T-cell (primary cell): ENCODE measurements at places on chromosomes 4 and X. TPM values are rescaled to one million over a fixed set of nuclear protein-coding genes. Genes with fewer than 3 reads are reported as not detected.

The MEPE gene
- total RNA-seq, result not detected

The METAP1 gene
- total RNA-seq, result 39.3 TPM

The TEX13A gene
- not detected for total RNA-seq

The AWAT2 gene
- not detected for total RNA-seq

The SGMS2 gene
- not detected for total RNA-seq

The RIPPLY1 gene
- not detected for total RNA-seq

The FAM149A gene
- total RNA-seq, result 1.1 TPM

GRCh38 chrX:129077424-129078170, 445.7 kb downstream of the SMARCA1 start:
- no peak for DNase-seq

DNA sequence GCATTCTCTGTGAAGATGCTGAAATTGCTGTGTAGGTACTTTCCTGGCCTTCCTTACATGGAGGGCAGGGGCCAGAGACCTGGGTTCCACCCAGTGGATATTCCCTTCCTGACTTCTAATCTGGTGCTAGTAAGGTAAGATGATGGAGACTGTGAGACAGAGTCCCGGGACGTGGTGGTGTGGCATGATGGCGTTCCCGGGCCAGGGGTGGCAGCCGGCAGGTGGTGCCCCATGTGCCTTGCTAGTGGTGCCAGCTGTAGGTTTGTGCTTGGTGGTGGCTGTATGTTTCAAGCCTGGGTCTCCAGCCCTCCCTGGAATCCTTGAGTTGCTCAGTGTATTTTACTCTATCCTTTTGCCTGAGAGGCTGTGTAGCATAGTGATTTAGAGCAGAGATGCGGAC, 10.9 kb downstream of the STOX2 start:
- DNase-seq, result no peak

DNA sequence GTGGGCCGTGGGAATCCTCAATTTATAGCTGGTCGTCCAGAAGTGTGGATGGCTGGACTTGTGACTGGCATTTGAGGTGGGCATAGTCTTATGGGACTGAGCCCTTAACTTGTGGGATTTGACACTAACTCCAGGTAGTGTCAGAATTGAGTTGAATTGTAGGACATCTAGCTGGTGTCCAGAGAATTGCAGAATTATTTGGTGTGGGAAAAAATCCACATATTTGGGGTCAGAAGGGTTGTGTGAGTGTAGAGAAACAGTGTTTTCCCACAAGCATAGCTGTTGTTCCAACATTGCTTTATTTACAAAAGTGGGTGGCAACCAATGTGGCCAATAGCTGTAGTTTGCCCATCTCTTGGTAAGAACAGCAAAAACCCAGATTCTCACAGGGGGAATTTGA, 91.3 kb downstream of the MOSPD2 start:
- DNase-seq, result no peak

DNA sequence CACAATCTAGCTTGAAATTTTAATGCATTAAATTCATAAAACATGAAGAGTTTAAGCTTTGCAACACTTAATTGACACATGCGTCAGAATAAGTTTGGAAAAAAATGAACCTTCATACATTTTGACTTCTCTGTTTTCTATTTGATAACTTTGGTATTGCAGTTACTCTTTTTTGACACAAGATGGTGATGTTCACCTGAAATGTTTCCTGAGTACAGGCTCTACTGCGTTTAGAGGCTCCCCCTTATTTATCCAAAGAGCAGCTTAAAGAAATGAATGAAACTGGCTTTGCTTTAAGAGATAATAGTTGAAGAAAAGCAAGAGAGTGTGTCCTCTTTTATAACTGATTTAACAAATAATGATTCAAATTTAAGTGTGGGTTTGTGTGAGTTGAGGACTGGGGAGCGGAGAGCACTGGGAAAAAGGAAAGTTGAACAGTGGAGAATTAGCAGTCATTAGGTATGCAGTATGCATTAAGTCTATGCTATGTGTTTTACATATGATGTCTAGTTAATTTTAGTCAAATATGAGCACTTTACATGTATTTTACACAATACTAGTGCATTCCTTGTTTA, 180.6 kb upstream of the NUDT6 start:
- DNase-seq, result no peak

- no peak for DNase-seq
These were observed 25.4 kb upstream of the RASL11B start for GRCh38 chr4:52836678-52837077.

GRCh38 chr4:4590546-4590945, 48.7 kb upstream of the STX18 start:
- DNase-seq, result no peak

- DNase-seq, result no peak
These were observed 74.6 kb downstream of the ACOX3 start for GRCh38 chr4:8365951-8366350.

DNA sequence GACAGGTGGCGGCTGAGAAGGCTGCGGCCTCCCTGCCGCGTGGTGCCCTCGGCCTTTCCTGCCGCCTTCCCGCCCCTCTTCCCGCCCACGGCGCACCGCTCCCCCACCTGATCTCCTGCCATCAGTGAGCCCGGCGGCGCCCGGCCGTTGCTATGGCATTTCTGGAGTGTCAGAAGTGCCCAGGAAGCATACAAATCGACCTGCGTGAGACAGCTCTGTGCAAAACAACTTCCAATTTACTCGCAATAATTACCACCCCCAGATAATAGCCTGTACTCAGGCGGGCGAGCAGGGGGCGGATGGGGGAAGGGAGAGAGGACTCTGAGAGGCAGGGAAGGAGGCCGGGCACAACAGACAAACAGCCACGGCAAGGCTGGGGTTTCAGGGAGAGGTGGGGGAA, 16.6 kb upstream of the ERCC6L start:
- DNase-seq, result no peak

DNA sequence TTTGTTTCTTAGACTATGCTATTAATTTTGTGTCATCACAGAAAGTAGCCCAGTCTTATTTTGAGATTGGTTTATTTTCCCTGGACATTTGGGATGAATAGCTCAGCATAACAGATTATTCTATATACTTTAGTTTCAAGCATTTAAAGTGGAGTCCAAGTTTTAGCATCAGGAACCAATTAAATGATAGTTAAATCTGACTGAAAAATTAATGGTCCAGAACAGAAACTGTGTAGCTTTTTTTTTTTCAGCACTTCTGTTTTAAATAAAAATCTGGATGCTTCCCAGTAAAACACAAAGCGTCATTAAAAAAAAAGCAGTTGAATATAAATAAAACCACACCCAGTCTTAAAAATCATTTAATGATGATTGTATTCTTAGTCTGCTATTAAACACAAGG, 59.4 kb upstream of the PITX2 start:
- DNase-seq, result no peak

- DNase-seq, result no peak
These were observed 120.4 kb upstream of the SLC34A2 start for GRCh38 chr4:25535278-25535677.

DNA sequence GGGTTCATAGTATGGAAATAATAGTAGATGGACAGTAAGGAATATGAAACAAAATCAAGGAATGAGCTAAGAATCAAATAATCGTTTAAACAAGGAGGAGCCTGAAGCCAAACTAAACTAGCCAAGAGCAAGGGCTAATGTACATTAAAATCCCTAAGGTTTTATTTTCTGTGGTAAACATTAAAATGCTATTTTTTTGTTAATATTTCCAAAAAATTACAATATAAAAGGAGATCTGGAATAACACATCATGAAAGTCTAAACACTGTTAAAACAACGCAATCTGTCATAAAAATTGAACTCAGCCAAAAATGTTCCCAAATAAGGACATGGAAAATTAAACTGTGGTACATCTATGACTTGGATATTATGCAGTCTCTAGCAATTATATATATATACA, 188.2 kb downstream of the RNF150 start:
- DNase-seq, result no peak

DNA sequence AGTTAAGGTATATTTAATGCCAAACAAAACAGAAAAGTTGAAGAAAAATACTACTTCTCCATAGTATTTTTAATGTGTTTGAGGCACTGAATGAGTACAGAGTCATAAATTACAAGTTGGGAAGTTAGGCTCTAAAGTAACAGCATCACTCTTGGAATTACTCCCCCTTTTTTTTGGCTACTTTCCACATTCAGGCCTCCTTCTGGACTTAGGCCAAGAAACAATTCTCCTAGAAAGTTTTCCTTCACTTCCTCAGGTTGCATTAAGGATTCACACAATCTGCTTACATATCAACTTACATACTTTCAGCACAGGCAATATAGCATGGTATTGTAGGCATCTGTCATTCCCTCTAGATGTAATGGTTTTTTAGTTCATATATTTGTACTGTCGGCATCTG, 52.1 kb downstream of the TMEM165 start:
- no peak for DNase-seq

- DNase-seq, result no peak
These were observed 9.5 kb downstream of the PLXNA3 start for GRCh38 chrX:154467556-154467955.
